ENCODE measurements at places on chromosomes 12 and 14.

- DNase-seq: no peak
These were observed 15.0 kb upstream of the NR2C1 start for GRCh38 chr12:95088379-95088778.

DNA sequence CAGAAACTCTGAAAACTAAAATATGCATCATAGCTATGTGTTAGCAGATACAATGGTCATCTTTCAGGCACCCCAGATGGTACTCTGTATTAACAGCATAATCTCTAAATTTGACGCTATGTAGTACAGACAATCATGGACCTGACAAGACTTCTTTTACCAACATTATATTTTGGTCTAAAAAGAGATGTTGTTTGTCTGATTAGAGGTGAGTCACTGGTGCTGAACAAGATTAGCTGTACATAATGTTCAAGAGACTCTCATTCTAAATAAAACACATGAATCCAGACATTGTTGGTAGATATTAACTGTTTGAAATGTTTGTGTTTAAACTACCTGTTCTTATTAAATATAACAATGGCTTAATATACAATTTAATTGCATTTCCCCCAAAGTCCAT is 146.4 kb upstream of the LMNTD1 start:
- no peak for DNase-seq

GRCh38 chr12:4958697-4959375 is 49.1 kb downstream of the KCNA1 start:
- no peak for DNase-seq

GRCh38 chr12:112317481-112317880 is 64.8 kb downstream of the HECTD4 start:
- DNase-seq: no peak

DNA sequence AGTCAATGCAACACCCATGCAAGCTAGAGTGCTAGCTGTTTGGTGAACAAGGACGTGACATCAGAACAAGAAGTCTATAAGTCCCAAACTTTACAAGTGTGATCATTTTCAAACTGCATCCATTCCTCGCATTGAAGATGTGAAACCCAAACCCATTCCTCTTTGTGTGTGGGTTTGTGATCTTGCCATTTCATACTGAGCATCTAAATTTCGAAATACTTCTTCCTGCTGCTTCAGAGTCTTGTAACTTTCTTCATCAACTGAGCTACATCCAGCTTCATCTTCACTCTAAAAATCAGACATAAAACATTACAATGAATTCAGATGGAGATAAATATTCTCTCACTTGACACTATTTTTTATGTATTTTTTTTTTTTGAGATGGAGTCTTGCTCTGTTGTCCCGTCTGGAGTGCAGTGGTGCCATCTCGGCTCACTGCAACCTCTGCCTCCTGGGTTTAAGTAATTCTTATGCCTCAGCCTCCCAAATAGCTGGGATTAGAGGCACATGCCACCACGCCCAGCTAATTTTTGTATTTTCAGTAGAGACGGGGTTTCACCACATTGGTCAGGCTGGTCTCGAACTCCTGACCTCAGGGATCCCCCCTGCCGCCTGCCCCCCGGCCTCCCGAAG is 4.8 kb upstream of the ZCCHC8 start:
- DNase-seq: no peak

GRCh38 chr12:40015345-40015744 is 90.5 kb downstream of the SLC2A13 start:
- no peak for DNase-seq

GRCh38 chr12:131222329-131223139 is 268.8 kb downstream of the ADGRD1 start:
- no peak for DNase-seq

DNA sequence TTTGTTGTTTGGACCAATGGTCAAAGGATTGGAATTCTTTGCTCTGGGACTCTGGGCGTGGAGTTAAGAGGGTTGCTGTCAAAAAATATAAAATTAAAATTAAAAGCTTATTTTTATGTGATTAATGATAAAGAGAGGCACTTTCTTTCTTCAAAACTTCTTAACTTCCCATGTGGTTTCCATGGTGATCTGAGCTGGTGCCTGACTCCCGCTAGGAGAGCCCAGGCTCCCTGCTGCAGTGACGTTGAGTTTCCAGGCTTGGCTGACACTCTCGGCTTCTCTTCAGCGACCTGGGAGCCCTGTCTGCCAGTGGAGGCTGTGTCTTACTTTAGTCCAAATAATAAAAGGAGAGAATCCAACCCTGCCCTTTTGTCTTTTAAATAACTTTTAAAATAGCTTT is 84.4 kb downstream of the GALC start:
- no peak for DNase-seq
